Left lung (tissue), 14 donors: ENCODE measurements at places on chromosomes 13 and 19. TPM values are rescaled to one million over a fixed set of nuclear protein-coding genes. Genes with fewer than 3 reads are reported as not detected.
A peak's percentile ranks its signal among the peaks of the same experiment; 100 is the strongest.

GRCh38 chr13:23622985-23623384 lies 52.8 kb downstream of the TNFRSF19 start:
- DNase-seq, result no peak

DNA sequence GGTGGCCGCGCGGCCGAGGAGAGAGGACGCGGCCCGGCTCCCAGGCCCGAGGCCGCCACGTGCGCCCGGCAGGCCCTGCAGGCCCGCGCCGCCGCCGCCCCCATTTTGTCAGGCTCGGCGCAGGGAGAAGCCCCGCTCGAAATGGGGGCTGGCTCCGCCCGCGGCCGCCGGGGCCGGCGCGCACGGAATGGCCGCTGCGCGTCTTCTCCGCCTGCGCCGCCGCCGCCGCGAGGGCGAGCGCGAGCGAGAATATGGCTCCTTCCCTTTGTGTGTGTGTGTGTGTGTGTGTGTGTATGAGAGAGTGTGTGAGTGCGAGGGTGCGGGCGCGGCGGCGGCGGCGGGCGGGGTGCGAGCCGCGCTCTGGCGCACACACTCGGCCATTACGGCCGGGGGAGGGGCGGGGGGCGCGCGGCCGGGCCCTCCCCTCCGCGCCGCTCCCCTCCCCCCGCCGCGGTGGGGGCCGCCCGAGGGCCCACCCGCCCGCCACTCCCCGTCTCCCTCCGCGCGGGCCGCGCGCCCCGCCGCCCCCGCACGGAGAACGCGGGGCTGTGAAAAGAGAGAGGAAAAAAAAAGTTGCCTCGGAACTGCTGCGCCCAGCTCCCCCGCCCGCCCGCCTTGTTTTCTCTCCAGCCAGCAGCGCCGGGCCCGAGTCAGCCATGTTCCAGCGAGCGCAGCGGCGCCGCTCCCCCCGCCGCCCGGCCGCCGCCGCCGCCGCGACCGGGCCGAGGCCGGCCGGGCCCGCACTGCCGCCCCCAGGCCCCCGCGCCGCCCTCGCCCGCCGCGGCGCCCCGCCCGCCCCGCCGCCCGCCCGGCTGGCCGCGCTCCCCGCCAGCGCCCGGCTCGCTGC lies 1.0 kb downstream of the HMGB1 start:
- DNase-seq, result peak; percentile 91

Gene TGFB1
- polyA plus RNA-seq, result 37.3 TPM

DNA sequence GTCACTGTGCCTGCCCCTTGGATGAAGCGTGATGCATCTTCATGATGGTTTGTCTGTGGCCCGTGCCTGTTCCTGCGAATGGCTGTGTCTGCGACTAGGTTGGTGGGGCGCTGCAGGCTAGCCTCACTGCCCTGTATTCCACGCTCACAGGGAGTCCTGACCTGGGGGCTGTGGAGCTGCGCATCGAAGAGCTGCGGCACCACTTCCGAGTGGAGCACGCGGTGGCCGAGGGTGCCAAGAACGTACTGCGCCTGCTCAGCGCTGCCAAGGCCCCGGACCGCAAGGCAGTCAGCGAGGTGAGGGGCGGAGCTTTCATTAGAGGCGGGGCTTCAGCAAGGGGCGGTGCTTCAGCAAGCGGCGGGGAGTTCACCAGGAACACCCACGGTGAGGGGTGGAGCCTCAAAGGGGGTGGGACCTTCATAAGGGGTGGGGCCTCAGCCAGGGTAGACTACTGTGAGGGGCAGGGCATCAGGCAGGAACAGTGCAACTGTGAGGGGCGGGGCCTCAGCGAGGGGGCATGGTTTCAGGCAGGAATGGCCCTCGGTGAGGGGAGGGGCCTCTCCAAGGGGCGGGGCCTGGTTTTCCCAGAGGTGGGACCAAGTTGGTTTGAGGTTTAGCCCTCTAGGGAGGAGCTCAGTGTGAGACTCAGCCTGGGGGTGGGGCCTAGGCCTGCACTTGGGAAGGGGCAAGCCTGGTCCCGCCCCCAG lies 17.2 kb downstream of the PKN1 start:
- no peak for DNase-seq

DNA sequence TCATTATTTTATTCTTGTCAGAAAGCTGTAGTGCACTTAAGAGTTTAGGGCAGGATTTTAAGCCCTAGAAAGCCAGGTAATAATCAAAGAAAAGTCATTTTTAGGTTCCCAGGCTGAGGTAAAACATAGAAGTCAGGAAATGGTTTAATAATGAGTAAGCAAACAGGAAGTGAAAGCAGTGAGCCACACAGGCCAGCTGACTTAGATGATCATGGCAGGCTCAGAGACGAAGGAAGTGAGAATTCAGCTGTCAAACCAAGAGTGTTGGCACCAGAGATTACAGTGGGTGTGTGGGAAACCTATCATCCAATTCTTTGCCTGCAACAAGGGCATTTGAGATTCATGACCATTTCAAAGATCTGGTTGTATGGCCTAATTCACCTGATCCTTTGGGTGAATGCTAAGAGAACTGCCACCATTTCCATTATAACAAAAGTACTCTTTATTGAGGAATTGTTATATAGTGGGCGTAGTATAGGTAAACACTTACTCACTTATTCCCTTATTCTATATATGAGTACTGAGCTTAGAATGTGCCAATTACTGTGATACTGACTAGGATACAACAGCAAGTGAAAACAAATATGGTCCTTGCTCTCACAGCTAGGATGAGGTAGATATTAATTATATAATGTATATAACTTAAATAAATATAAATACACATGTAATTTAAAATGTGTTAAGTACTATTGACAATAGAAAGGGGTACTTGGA lies 103.7 kb upstream of the EDNRB start:
- DNase-seq, result no peak

- no peak for DNase-seq
Observed at GRCh38 chr19:17431417-17431816, 11.6 kb downstream of the MVB12A start.

- no peak for DNase-seq
Observed at GRCh38 chr19:47049307-47049700, 880 bp upstream of the TMEM160 start.

GRCh38 chr13:81658598-81659370 lies 1317.9 kb upstream of the SPRY2 start:
- DNase-seq, result no peak

DNA sequence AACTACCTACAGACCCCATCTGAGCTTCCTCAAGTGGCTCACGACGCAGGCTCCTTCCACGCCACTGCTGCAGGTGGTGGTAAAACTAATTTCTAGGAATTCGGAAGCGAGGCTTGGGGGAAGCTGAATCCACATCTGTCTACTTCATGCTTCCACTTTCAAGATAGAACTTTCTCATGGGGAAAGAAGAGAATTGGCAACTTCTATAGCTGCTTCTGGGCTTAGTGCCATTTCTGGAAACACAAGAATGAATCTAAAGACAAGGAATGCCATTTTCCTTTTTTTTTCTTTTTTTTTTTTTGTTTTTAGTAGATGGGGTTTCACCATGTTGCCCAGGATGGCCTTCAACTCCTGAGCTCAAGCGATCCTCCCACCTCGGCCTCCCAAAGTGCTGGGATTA lies 2.8 kb upstream of the NLRP12 start:
- DNase-seq, result no peak

- DNase-seq, result no peak
Observed at GRCh38 chr13:20497006-20497775, 28.5 kb downstream of the CRYL1 start.

Gene BEST2
- polyA plus RNA-seq, result 0.17 TPM

DNA sequence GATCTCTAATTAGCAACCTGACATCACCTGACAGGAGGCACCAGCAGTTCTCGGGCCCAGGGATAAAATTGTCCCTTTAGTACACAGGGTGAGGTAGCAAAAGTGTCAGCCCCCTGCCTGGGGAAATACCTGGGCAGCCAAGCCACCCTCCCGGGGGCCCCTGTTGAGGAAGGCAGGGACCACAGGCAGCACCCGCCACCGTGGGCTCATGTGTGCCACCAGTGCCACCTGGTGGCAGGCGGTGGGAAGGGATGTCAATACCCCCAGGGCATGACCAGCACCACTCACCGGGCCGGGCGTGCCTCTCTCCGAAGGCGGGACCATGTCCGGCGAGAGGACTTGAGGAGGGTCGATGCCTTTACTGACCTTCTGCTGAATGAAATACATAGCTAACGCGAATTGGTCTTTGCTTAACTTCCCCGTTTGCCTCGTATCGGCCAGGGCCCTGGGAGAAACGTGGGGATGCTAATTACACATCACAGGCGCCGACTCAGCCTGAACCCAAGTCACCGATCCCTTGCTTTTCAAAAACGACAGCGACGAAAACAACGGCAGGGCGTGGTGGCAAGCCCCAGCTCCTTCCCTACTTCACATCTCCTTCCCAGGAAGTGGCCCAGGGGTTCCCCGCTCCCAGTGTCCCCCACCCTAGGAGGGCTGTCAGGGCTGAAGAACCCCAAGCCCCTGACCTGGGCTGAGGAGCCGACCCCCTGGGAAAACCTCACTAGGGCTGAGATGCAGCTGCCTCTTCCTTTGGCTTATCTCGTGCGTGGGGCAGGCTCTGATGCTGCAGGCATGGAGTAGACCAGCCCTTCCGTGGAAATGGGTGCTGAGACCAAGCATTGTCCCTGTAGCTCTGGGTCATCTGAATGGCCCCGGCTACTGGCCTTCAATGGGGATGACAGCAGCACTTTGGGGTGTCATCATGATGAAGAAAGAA lies 53.8 kb downstream of the EPS15L1 start:
- no peak for DNase-seq

Gene MPND
- polyA plus RNA-seq, result 25.4 TPM

DNA sequence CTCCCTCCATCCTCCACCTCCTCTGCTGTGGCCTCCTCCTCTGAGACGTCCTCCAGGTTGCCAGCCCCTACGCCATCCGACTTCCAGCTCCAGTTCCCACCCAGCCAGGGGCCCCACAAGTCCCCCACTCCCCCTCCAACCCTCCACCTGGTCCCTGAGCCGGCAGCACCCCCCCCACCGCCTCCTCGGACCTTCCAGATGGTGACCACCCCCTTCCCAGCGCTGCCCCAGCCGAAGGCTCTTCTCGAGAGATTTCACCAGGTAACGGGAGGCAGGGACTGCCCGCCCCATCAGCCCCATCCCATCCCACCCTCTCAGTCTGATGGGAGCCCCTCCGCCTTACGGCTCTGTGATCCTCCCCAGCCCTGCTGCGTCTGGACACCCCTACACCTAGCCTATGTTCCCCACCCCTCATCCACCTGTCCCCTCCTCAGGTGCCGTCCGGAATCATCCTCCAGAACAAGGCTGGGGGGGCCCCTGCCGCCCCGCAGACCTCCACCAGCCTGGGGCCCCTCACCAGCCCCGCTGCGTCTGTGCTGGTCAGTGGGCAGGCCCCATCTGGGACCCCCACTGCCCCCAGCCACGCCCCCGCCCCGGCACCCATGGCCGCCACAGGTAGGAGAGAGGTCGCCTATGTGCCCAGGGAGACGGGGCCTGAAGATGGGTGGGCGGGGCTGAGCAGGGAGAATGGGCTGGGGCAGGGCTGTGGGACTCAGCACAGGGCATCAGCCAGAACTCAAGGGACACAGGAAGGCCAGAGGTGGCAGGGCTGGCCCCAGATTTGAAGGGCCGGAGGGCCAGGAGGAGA lies 18.6 kb upstream of the EHD2 start:
- DNase-seq, result no peak

Gene SYT5
- 0.64 TPM for polyA plus RNA-seq

- no peak for DNase-seq
Observed at GRCh38 chr19:7113233-7113632, 43.7 kb downstream of the ZNF557 start.

Gene ATP8A2
- 6.3 TPM for polyA plus RNA-seq

DNA sequence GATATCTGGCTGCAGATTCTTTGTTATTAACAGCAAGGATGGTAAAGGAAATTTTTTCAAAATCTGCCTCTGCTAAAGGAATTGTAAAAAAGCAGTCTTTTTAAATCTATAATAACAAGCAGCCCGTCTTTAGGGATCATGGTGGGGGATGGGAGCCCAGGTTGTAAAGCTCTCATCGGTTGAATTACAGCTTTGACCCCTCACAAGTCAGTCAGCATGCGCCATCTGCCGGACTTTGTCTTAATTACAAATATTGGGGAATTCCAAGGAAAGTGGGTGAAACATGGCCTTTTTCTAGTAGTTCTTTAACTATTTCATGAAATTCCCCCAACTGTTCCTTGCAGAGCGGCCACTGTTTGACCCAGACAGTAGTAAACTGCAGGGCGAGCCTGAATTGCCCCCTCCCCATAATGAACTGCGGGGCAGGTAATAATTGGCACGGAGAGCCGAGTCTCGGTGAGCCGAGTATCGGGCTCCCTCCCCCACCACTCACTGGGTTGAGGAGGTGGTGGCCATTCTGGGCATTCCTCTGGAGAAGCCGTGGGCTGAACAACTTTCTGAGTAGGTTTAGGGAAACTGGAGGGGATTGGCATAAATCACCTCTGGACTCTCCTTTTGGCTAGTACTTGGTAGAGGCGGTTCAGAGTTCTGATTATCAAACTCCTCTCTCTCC lies 11.6 kb downstream of the ZNF578 start:
- DNase-seq, result no peak

- no peak for DNase-seq
Observed at GRCh38 chr13:73556128-73556527, 497.3 kb downstream of the KLF5 start.

DNA sequence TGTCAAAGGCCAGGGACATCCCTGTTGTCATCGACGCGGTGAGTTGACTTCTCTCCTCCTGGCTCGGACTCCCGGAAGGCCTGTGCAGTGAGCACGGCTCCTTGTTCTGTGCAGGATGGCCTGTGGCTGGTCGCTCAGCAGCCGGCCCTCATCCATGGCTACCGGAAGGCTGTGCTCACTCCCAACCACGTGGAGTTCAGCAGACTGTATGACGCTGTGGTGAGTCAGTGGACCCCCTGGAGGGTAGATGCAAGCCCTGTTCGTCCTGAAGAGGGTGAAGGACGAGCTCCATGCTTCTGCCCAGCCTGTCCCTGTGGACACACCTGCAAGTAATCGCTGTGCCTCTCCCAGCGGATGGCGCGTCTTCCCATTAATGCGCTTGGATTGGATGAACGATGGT lies 19.2 kb downstream of the NAXD start:
- DNase-seq, result peak; percentile 61

DNA sequence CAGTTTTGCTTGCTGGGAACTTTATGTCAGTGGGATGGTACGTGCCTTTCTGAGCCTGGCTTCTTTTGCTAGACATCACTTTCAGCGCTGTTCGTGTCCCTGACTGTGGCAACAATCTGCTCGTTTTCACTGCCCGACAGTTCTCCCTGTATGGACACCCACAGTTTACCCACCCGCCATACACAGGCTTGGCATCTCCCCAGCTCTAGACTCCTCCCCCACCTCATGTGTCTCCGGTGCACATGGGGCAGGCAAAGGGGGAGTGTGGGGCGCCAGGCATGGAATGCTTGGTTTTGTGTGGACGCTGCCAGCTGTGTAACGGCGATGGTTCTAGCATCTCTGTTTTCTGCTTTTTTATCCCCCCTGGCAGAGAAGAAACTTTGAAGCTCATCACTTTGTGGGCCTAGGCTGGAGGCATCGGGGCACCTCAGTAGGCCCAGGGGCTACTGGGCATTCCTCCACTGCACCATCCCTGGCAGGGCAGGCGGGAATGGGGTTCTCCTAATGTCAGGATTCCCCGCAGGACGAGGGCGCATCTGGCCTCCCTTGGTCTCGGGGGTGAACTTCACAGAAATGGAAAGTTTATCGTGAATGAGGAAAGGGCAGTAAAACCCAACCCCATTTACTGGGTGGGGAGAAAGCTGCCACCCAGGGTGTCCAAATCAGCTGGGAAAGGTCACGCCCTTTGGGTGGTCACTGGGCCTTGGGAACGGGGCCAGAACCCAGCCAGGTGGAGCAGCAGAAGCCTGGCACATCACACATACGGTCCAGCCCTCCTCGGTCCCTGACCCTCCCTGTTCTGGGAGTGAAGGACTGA lies 60.8 kb downstream of the CEBPG start:
- peak; percentile 51 for DNase-seq

Gene DNMT1
- polyA plus RNA-seq, result 151 TPM

Gene DCLK1
- 10.5 TPM for polyA plus RNA-seq

GRCh38 chr13:101739382-101740178 lies 287.1 kb downstream of the ITGBL1 start:
- DNase-seq, result no peak

- DNase-seq, result no peak
Observed at GRCh38 chr19:16541526-16542044, 652 bp downstream of the CHERP start.
